Vein endothelial cell (primary cell): ENCODE measurements at places on chromosomes 1 and 21. TPM values are rescaled to one million over a fixed set of nuclear protein-coding genes. Genes with fewer than 3 reads are reported as not detected.

FCGR2B gene
- total RNA-seq = not detected in 2 replicates

UBL4B gene
- total RNA-seq = not detected in 2 replicates

OR6K3 gene
- 0.19 TPM in 1 of 2 replicates, not detected in the other for total RNA-seq

NDUFS2 gene
- total RNA-seq = 98.6 and 115 TPM in 2 replicates

ADORA1 gene
- not detected in 2 replicates for total RNA-seq

FCRL2 gene
- total RNA-seq = not detected in 2 replicates

ACTA1 gene
- 0.19 TPM in 1 of 2 replicates, not detected in the other for total RNA-seq
